ENCODE measurements at places on chromosomes 6 and 20. TPM values are rescaled to one million over a fixed set of nuclear protein-coding genes. Genes with fewer than 3 reads are reported as not detected.

DNA sequence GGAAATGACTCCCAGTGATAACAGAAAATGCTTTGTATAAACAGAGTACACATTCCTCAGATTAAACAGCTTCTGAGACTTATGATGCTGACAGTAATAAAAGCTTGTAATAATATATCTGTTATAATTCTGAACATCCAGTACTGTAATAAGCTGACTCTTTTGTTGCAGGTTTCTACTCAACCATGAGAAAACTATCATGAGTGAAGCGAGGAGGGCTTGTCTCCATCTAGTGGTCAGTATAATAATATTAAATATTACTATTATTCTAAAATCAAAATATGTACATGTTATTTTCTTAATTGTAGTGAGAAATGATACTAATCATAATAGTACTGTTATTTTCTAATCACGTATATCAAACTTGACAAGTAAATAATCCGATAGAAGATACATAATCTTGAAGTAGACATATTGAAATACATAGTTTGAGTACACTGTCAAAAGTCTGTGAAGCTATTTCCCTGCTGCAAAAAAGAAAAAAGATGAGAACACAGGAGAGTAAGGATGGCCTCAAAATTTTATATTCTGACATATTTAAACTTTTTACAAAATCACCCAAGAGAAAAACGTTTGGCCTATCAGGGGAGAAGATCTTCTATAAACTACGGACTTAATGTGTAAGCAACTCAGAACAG is 183.1 kb downstream of the MOXD1 start:
- no peak for DNase-seq

DNA sequence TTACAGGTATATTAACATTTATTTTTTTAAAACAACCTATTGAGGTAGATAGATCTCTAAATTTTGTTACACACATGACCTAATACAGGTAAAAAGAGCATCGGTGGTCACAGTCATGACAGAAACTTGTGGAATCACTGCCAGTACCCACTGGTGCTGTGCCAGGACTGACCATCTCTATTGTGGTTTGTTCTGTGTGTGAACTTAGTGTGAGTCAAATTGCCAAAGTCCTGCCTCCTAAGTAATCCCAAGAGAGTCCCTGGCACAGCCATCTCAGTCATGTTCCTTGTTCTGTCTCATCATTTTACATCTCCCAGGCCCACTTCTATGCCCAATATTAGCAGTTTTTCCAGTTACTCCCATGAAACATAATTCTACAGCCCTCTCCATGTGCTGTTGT is 21.4 kb downstream of the GSTA2 start:
- DNase-seq: no peak

GRCh38 chr20:35011589-35012226 is 56.0 kb downstream of the MYH7B start:
- DNase-seq: peak; percentile 26

The KIF25 gene
- total RNA-seq: not detected

The GHRH gene
- not detected for total RNA-seq

GRCh38 chr6:141914646-141915045 is 218.1 kb upstream of the GJE1 start:
- DNase-seq: no peak
